ENCODE measurements at places on chromosomes 16 and 17.
A peak's percentile ranks its signal among the peaks of the same experiment; 100 is the strongest.

- DNase-seq: no peak
Observed at GRCh38 chr16:86697715-86698114, 119.4 kb downstream of the FOXL1 start.

DNA sequence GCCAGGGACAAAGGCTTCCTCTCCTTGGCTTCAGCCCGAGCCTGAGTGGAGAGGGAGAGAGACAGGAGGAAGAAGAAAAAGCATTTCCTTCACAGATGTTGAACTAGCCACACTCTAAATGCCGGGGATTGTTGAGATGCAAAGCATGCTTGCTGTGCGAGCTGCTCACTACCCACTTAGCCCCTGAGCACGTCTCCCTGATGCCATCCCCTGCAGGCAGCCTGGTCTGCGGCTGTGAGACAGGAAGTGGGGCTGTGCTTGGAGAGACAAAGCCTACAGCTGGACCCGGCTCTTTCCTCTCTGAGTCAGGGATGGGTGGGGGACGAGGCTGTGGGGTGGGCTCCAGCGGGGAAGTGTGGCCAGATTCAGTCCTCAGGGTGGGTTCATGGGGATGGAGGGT, 13.7 kb downstream of the WNT9B start:
- no peak for DNase-seq

GRCh38 chr17:4032738-4033137, 68.5 kb upstream of the ATP2A3 start:
- no peak for DNase-seq

GRCh38 chr17:14775731-14776492, 475.0 kb downstream of the HS3ST3B1 start:
- no peak for DNase-seq

GRCh38 chr17:71500761-71501555, 619.9 kb upstream of the SOX9 start:
- DNase-seq: no peak

- DNase-seq: no peak
Observed at GRCh38 chr16:19008245-19009169, 24.8 kb downstream of the TMC7 start.

- no peak for DNase-seq
Observed at GRCh38 chr17:17041018-17041521, 1.2 kb upstream of the MPRIP start.

DNA sequence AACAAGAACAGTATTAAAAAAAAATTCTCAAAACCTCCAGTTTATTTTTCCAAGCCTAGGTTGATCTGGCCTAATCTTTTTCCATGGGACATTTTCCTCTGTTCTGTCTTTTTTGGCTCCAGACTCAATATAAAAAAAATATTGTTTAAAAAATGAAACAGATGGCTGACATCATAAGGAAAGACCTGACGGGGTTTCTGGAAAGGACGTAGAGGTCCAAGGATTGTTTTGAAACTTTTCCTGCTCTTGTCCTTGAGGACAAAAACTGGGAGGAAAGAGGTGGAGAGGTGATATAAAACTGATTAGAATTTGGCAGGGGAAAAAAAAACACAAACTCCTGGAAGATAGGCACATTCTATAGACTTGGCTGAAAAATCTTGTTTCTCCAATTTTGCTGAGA, 211.4 kb upstream of the CDH11 start:
- no peak for DNase-seq

DNA sequence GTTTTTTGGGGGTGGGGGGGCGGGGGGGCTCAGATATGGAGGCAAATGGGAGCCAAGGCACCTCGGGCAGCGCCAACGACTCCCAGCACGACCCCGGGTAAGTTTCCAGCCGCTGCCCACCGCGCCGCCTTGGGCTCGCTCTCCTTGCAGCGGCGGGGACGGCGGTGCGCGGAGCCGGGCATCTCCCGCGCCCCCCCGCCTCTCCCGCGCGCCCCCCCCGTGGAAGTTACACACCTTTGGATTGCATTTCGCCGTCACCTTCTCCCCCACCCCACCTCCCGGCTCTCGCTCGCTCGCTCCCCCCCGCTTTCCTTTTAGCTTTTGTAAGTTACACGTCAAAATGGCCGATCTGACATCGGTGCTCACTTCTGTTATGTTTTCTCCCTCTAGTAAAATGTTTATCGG, 387 bp downstream of the MSI2 start:
- DNase-seq: peak; percentile 54

DNA sequence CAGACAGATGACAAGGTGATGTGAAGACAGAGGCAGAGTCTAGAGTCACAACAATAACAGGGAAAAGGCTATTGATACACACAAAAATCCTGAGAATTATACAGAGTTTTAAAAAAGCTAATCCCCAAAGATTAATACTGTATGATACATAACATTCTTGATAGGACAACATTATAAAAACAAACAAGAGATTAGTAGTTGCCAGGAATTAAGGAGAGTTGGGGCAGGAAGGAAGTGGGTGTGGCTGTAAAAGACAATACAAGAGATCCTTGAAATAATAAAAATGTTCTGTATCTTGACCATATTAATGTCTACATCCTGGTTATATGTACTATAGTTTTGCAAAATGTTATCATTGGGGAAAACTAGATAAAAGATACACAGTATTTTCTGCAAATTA, 309.5 kb upstream of the PMFBP1 start:
- DNase-seq: no peak
